ENCODE measurements at places on chromosomes 6 and 20.

- no peak for DNase-seq
These were observed 123.3 kb upstream of the B3GAT2 start for GRCh38 chr6:71080133-71080532.

DNA sequence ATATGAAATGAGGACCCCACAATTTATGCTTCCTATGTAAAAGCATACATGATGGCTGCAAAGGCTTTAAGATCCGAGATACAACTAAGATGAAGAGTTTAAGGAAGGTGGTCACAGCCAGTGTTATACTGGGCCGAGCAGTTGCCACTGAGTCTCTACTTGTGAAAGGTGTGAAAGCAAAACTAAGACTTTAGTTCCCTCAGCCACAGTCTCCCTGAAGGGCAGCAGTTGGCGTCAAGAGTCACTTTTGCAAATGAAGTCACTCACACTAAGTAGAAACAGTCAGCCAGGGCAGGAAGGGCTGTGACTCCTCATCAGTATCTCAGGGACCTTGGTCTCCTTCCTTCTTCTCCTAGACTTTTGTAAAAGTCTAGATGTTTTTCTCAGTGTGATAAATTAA lies 191.6 kb upstream of the MCHR2 start:
- no peak for DNase-seq

DNA sequence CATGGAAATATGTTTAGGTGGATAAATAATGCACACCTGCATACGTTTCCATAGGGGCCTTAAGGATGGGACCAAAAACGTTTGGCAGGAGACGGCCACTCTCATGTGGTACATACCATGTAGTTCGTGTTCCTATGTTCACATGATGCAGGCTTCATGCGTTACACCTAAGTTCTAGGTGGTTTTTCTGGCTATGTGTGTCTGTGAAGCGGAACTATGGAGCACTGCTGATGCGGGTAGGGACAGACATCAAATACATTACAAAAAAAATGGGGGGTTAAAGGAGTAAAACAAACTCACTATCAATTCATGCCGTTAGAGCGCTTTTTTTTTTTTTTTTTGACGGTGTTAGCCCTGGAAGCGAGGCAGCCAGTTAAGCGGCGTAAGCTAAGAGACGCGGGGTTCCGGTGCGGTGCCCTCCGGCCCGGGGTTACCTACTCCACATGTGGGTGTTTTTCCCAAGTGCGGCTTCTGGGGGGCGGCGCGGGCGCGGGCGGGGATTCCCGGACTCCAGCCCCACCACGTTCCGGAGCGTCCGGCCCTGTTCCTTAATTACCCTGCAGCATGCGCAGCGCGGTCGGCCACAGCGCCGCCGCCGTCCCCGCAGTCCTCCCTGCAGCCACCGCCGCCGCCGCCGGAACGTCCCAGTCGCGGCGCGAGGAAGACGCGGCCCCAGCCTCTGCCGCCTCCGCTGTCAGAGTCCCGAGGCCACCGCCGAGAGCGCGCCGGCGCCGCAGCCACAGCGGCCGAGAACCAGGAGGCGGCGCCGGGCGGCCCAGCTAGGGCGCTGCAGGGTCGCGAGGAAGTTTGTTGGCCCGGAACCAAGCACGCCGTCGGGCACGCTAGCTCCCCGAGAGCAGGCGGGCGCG lies 648 bp downstream of the COL19A1 start:
- DNase-seq: peak; percentile 22

GRCh38 chr6:16436550-16436949 lies 198.2 kb downstream of the GMPR start:
- no peak for DNase-seq

GRCh38 chr6:85465762-85466161 lies 15.9 kb downstream of the NT5E start:
- DNase-seq: no peak

DNA sequence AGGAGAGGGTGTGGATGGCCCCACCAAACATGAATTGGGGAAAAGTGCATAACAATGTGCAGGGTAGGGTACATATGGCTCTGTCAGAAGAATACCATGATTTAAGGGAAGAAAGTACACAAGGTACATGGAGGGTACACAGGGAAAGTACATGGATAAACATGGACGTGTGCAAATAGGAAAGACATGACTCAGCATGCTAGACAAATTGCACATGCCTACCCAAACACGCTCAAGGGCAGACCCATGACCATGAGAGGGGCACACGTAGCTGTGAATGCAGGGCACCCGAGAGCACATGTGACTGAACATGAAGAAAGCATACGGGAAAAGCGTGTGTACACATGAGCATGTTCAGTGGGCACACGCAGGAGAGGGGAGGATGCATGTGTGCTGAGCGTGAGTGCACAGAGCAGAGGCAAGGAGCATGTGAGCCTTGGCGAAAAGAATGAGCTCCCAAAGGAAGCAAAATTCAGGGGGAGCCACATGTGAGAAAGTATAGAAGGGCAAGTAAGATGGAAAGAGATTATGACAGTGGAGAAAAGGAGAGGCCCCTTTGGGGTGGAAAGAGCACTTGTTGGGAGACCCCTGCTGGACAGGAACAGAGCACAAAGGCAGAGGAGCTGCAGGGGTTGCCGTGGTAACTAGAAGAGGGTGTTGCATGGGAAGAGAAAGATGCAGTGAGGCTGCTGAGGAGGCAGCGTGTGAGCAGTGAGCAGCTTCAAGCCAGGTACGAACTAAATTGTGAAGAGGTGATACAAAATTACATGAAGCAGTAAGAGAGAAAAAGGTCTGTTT lies 17.8 kb downstream of the OR2H2 start:
- DNase-seq: peak; percentile 42

Data from hippocampal formation (tissue), 2 donors.